ENCODE measurements at places on chromosomes 6 and 20.

DNA sequence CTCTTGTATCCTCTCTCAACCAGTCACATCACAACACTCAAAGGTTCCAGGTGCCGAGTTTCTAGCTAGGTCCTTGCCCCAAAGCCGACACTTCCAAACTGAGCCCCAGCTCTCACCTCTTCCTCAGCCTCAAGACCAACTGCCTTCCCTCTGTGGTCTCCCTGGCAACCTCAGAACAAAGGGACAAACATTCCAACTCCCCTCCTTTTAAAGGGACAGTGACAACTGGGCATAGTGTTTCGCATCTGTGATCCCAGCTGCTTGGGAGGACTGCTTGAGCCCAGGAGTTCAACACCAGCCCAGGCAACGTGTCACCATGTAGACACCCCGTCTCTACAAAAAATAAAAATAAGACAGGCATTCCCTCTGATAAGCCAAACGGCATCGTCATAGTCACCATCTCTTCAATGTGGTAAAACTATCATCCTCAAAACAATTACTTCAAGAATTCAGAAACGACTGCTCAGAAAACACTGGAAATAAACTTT, 11.3 kb downstream of the DIDO1 start:
- no peak for DNase-seq

DNA sequence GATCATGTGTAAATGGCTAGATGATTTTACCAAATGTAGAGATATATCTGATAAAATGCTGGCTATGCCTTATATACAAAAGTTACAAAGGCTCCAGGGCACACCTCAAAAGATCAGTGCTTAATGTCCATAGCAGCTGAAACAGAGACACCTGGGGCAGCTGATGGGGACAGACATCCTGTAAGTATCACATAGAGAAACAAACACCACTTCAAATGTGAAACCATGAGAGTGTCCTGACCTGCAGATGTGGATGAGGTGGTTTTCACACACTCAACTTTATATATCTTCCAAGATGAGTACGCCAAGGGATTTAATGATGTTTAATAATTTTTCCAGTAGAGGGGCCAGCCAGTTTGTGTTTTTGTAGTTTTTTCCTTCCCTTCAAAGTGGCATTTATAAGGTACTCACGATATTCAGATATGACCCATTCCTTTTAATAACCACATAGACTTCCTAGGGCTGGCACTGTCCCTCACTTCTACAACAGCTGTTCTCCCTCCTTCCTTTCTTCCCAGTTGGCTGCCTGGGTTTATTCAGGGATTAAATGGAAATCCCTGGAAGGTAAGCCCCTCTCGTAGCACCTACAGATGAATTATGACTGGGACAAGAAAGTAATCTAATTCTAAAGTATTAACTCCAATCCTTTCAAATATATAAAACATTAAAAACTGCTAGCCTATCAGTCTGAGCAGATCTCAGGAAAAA, 50.3 kb upstream of the MCM9 start:
- no peak for DNase-seq

GRCh38 chr6:139017227-139017626, 11.3 kb upstream of the ABRACL start:
- DNase-seq, result no peak

GRCh38 chr6:54060286-54060685, 51.0 kb upstream of the MLIP start:
- DNase-seq, result no peak

DNA sequence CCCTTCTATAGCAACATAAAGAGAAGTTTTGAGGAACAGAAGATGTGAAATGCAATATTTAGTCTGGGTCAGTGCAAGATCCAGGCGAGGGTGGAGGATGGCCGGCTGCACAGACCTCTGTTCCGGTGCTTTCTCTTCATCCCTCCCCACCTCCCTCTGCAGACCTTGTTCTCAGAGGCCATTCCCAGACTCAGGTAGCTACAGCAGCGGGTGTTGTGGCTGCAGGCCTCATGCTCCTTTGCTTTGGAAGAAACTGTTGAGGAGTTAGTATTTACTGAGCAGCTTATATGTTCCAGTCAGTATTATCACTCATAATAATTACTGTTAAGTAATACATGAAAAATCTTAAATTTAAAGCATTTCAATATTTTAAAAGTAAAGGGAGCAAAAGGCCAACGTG, 1.7 kb downstream of the BTN3A3 start:
- no peak for DNase-seq

DNA sequence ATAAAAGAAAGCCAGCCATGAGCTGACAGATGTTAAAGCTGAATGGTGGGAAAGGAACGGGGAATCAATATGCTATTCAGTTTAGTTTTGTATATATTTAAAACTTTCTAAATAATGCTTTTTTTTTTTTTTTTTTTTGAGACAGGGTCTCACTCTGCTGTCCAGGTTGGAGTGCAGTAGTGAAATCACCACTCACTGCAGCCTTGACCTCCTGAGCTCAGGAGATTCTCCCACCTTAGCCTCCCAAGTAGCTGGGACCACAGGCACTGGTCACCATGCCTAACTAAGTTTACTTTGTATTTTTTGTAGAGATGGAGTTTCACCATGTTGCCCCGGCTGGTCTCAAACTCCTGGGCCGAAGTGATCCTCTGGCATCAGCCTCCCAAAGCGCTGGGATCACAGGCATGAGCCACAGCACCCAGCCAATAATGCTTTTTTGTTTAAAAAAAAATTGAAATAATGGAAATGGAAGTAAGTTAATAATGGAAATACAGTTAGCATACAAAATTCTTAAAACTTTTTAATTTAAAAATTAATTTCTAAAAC, 19.1 kb downstream of the EPB41L2 start:
- DNase-seq, result no peak

DNA sequence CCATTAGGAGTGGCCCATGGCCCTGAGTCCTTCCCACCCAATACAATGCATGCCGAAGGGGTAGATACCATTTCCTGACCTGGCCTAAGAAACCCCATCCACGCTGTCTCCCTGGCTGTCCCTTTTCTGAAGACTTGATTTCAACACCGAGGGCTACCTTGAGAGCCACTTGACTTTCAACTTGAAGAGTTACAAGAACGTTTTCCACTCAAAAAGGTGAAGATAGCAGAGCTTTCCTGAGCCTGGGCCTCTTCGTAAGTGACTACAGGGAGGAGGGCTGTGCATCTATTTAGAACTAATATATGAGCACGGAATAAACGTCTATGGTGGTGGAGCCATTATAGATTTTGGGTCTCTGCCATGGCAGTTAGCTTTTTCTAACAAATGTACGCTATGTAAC, 14.4 kb upstream of the PPP1R14C start:
- no peak for DNase-seq

GRCh38 chr6:158249340-158249836, 62.9 kb upstream of the TULP4 start:
- no peak for DNase-seq

GRCh38 chr20:62819494-62820174, 2.8 kb downstream of the COL9A3 start:
- DNase-seq, result no peak

- DNase-seq, result no peak
Observed at GRCh38 chr6:4225161-4225872, 89.9 kb upstream of the ECI2 start.

DNA sequence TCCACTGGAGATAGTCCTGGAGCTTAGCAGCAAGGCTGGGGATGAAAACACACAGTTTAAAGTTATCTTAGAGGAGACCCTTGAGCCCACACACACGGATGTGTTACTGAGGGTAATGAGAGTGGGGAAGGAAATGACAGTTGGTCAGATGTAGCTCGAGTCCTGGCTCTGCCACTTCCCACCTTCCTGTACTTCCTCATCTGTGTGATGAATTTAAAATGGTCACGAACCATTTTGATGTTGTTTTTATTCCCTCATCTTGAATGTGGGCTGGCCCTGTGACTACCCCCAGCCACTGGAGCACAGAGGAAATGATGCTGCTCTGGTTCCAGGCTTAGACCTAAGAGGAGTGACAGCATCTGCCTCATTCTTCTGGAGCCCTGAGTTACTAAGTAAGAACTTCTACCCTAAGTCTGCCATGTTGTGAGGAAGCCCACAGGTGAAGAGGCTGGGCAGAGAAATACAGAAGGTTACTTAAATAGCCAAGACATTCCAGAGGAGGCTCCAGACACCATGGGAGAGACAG, 141.2 kb downstream of the NRN1 start:
- no peak for DNase-seq

DNA sequence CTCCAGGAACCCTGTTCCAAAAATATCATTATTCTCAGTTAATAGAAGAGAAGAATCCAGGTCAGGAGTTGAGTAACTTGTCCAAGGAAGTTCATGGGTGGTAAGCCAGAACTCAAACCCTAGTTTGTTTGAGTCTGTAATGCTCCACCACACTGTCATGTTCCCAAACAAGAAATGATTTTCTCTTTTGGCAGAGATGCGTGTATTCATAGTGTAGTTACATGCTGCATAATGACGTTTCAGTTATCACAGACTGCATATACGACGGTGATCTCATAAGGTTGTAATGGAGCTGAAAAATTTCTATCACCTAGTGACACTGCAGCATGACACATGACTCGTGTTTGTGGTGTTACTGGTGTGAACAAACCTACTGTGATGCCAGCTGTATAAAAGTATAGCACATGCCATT, 102.6 kb downstream of the TULP4 start:
- no peak for DNase-seq

DNA sequence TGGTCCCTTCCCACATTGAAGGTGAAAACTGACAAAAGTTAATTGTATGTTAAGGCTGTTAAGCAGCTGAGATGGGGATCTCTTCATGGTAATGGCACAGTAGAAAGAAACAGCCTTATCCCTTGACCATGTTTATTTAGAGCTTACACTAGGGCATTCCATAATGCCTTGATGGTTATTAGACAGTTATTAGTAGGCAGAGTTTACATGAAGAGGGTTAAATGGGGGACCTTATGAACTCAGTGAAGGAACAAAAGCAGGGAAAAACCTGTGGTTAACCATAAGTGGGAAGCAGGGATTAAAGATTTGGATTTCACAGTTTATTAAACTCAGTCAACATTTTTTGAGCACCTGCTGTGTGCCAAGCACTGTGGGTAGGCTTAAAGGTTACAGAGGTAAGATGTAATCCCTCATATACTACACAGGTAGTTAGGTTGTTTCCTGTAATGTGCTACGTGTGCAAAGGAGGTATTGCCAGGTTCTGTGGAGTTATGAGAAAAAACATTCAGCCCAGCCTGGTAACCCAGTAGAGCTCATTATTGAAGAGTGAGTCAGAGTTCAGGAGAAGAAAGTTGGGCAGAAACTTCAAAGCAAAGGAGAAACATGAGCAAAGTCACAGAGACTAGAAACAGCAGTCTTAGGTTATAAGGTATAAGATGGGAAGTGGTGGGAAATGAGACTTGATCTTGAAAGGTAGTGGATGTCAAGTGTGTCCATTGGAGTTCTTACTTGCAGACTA, 32.3 kb upstream of the GNRH2 start:
- DNase-seq, result no peak

DNA sequence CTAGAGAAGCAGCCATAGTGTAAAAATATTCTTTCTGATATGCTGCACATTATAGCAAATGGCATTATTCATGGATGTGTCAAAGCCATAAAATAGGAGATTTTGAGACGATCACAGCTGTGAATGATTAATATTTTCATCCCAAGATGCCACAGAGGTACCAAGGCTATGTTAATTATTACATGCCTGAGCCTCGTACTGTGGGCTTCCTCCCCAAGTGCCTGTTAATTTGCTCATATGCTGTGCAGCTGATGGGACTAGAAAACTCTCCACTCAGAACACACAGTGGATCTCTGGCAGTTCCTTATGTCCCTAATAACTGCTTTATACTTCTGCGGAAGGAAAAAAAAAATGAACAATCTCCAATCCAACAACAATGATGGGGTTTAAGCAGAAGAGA, 184.9 kb upstream of the TSHZ2 start:
- DNase-seq, result no peak

- DNase-seq, result peak; percentile 61
Observed at GRCh38 chr6:46325561-46326530, 155.1 kb upstream of the ENPP5 start.

- DNase-seq, result no peak
Observed at GRCh38 chr6:1957746-1958145, 287.7 kb downstream of the GMDS start.

GRCh38 chr6:106142876-106143431, 56.8 kb downstream of the PRDM1 start:
- no peak for DNase-seq

DNA sequence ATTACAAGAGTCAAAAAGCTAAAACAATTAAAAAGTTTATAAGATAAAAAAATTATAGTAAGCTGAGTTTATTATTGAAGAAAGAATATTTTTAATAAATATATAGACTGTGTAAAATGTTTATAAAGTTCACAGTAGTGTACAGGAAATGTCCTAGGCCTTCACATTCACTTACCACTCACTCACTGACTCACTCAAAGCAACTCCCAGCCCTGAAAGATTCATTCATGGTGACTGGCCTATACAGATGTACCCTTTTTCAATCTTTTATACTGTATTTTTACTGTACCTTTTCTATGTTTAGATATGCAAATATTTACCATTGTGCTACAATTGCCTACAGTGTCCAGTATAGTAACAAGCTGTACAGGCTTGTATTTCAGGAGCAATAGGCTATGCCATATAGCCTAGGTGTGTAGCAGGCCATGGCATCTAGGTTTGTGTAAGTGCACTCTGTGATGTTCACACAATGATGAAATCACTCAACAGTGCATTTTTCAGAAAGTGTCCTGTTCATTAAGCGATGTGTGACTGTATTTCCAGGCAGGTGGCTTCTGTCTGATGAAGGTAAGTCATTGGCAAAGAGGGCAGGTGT, 130.2 kb downstream of the BTBD3 start:
- no peak for DNase-seq

DNA sequence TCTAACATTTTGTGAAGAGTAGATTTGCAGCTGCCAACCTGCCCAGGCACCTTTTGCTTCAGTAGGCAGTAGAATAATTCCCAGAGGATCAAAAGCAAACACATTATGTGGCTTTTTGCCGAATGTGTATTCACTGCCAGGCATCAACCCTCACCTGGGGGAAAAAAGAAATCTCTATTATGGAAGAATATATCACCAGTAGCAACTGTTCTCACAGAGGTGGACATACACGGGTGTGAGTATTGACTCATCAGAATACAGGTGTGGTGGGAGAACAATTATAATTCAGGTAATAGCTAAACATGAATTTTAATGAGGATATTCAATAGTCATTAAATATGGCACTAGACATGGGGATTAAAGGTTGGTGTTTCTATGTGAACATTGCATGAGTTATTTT, 910.7 kb downstream of the TFAP2A start:
- peak; percentile 97 for DNase-seq

GRCh38 chr6:143507358-143508145, 4.0 kb downstream of the FUCA2 start:
- no peak for DNase-seq

GRCh38 chr6:26331218-26332073, 33.6 kb upstream of the BTN3A2 start:
- DNase-seq, result peak; percentile 17

DNA sequence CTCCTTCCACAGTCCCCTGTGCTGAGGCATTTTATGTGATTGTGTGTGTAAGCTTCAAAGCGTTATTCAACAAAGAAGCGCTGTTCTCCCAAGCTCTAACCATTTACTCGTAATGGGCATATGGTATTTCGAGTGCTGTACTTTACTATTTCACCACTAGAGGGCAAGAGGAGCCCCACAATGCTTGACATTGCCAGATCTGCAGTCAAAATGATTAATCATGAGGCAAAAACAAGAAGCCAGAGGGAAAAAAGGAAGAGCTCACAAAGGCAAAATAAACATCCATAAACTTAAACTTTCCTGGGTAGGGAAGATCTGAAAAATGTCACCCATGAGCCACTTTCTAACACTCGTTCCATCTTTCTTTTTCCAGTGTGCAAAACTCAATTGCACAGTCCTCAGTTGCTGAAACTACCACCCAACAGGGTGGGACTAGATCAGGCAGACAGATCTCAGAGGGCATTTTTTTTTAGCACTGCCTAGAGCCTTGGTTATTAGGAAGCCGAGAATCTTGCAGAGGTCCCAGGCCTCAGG, 215.0 kb upstream of the PLCB4 start:
- DNase-seq, result peak; percentile 40
